ENCODE measurements at places on chromosomes 3 and 15.

DNA sequence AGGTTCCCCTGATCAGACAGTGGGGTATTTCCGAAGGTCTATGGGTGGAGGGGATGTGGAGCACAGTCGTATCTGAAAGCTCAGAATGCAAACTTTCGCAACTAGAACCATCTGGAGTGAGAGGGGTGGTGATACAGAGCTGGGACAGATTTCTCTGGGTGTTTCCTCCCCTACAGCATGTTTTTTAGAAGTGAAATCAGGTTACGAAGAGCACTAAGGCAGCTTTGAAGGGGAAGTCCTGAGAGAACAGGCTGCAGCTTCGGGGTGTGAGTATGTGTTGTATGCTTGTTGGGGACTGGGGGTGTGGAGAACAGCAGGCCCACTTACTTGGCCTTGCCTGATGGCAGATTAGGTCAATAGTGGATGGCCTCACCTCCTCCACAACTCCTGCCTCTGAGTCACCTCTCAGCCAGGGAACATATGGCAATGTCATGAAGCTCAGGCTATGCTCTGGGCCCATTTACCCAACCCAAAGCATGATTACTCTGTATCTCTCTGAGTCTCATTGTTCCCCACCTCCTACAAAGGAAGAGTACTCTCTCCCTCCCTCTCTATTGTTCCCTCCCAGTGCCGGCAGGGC is 107.2 kb upstream of the RASGRP1 start:
- no peak for DNase-seq

DNA sequence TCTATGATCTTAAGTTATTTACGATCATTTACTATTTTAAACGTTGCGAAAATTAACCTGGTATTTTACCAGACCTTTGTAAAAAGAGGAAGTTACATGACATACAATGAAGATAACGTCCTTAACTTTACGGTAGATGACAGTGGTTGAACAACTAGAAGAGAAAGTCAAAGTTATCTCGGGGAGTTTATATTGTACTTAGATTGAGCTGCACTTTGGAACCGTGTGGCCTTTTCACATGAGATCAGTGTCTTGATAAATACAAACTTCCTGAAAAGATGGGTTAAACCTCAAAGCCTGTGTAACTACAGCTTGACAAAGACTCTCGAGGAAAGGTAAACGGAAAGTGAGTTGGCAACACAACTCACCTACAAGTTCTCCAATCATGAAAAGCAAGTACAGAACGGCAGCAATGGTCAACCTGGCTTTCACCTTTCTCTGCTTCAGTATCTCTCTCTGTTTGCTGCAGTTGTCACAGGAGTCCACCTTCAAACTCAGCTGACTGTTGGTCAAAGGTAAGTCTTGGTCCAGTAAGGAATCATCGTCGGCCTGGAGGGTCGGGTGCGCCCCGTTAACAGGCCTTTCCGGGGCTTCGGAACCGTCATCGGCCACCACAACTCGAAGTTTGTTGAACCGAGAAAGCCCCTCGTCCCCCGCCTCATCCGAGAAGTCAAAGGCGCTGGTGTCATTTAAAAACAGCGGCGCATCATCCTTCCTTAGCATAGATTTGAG is 793 bp downstream of the SLC30A4 start:
- no peak for DNase-seq

DNA sequence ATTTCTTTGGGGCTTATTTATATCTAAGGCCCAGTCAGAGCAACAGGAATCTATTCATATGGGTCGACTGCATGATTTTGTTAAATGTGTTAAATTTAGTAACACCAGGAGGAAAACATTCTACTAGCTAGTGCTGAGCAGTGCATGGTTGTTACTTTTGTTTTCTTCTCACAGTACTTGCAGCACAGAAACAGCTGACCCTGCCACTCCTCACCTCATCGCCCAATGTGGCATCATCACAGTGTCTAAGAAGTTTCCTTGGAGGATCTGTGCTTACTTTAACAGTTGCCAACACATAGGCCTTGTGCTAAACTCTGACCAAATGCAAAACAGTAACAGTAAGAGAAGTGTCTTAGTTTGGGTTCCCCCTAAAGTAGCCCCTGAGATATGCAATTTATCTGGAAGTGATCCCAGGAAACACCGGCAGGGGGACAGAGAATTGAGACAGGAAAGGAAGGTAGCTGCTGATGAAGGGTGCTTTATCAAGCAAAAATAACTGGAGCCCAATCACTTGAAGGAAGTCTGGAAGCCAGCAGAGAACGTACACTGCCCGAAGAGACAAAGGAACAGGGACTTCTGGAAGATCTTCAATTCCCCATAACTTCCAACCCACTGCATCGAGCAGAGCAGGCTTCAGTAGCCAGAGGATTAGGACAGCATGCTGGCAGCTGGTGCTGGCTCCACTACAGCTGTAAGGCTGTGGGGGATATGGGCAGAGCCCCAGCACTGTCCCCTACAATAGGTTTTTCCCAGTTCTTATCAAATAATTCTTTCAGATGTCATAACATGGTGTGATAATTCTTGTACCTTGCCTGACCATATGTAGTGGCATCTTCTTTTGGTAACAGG is 36.0 kb upstream of the ULK4 start:
- DNase-seq: no peak

DNA sequence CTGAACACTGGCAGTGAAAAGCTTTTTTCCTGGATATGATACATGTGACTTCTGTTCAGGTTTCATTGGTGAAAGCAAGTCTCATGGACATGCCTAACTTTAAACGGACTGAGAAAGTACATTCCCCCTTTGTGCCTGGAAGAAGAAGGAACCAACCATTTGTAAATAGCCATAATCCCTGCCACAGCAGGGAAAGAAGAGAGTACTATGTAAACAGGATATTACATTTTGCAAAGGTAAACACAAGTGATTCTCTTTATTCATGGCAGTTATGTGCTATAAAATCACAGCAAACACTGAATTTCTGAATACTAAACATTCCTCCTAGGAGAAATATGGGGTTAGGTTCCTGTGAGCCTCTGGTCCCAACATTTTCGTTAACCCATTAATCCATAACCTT is 46.8 kb downstream of the PRICKLE2 start:
- no peak for DNase-seq

DNA sequence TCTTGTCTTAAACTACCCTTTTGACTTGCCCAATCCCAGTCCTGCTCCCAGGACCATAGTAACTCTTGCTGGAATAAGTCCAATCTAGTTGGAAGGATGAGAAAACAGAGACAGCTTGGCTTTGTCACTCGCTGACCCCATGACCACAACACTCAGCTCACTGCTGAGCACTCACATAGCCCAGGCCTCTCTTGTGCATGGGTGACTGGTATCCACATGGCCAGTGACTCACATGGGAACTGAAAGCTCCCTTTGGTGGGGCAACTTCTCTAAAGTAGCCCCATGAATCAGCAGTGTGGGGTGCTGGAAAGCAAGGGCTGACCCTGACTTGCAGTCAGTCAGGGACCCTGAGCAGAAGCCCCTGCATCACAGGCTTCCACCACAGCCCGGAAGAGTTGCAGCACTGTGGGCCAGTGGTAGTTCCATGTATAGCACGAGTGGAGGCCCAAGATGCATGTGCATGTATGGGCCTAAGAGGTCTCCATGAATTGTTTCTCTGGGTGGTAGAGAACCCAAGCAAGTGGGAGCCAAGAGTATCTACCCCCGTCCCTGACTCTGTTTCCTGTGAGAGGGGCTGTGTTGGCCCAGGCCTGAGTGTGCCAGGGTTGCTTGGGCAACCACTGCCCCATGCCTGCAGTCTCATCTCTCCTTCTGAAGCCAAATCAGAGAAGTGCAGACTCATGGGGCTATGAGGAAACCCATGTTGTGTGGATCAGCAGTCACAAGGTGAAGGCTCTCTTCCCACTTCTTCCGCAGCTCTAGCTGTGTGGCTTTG is 62.1 kb upstream of the XCR1 start:
- peak; percentile 64 for DNase-seq

DNA sequence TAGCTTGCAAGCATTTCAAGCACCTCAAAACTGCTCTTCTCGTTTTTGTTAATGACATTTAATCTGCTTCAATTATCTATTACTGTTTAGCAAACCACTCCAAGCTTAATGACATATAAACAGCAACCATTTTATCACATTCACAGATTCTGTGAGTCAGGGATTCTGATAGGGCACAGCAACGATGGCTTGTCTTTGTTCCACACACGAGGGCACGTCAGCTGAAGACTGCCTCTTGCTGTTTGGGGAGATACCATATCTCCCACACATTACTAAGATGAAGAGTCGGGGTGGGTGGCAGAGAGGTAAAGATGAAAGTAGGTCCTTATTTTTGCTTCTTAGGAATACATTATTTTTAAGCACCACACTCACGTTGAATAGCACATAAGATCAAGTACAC is 19.3 kb downstream of the CPOX start:
- peak; percentile 37 for DNase-seq

- no peak for DNase-seq
Measured at GRCh38 chr3:189772584-189772983, 141.4 kb downstream of the TP63 start.

DNA sequence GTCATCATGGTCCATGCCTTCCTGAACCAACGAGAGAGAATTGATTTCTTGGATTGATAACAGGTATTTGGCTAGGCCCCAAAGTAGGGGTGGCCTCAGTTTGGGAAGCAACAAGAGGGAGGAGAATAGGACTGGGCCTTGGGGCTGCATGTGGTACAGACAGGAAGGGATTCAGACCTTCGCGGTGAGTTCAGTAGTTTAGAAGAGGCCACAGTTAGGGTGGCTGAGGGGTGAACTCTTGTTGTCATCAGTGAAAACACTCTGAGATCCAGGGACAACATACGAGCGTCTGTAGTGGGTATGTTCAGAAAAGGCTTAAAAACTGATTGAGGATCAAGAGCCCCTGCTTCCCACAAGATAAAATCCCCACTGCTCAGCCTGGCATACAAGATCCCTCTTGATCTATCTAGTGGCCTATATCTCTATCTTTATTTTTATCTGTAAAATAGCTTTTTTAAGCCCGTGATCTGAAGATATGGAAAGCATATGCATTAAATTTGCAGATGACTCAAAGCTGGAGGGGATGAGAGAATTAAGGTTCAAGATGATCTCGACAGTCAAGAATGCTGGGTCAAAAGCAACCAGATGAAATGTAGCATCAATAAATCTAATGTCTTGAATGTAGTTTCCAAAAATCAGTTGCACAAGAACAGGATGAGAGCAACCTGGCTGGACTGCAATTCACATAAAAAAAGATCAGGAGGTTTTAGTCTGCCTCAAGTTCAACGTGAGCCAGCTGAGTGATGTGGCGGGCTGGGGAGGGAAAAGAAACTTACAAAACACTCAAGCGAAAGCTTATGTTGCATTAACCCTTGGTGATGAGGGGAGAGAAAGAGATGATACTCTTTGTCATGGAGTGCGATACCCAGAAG is 221.1 kb upstream of the TLE3 start:
- DNase-seq: no peak

All from head of caudate nucleus (tissue), 42 donors.